Kidney (tissue), 22 donors: ENCODE measurements at places on chromosomes 7 and 10. TPM values are rescaled to one million over a fixed set of nuclear protein-coding genes. Genes with fewer than 3 reads are reported as not detected.

Gene POR
- polyA plus RNA-seq: 122 TPM

GRCh38 chr7:135704074-135704473 is 23.9 kb downstream of the SLC13A4 start:
- no peak for DNase-seq

GRCh38 chr10:133336577-133337369 is at the start of gene CALY:
TSS of gene CALY (minus strand) at chr10:133336896. CDS start at chr10:133328989, 7,907 bp downstream.
- DNase-seq: peak; percentile 50

GRCh38 chr7:27156916-27157701 is 634 bp upstream of the HOXA7 start:
- DNase-seq: peak; percentile 71

DNA sequence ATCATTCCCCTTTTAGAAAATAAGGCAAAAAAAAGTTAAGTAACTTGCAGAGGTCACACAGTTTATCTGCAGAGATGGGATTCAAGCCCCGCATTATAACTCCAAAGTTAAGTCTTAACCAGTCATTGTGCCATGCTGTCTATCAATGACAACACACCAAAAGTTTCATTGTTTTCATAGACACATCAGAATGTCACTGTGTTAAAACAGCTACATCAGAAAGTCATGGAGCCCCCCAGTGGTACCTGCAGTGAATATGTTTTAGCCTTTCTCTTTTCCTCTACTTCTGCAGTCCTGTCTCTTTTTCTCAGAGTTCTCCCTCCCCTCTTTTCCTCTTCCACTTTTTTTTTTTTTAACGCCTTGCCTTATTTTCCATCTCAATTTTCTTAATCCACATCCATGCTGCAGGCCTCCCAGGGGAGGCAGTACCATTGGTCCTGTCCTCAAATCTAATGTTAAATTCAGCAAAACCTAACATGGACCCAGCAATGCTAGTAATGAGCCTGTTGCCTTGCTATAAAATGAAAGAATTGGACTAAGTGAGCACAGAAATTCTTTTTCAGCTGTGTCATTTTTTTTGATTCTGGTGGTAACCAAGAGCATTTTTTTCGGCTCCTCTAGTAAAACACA is 3.8 kb upstream of the NRCAM start:
- no peak for DNase-seq

Gene WIPF3
- polyA plus RNA-seq: 3.8 TPM

GRCh38 chr10:13847201-13847631 is 260.5 kb downstream of the PRPF18 start:
- DNase-seq: no peak
